Stomach (tissue), 19 donors: ENCODE measurements at places on chromosomes 5 and 9.
A peak's percentile ranks its signal among the peaks of the same experiment; 100 is the strongest.

GRCh38 chr9:90964101-90965020 lies 162.7 kb downstream of the SYK start:
- DNase-seq = peak; percentile 76

- DNase-seq = no peak
These were observed 7.9 kb upstream of the ADGRD2 start for GRCh38 chr9:124442379-124442778.

- DNase-seq = peak; percentile 40
These were observed 1.7 kb upstream of the ARRDC3 start for GRCh38 chr5:91384671-91385430.

- no peak for DNase-seq
These were observed 227.7 kb upstream of the PRR16 start for GRCh38 chr5:120236360-120236759.

GRCh38 chr5:73966451-73966850 lies 340.5 kb downstream of the ARHGEF28 start:
- DNase-seq = no peak

GRCh38 chr5:136853971-136854370 lies 488.6 kb upstream of the TRPC7 start:
- DNase-seq = no peak

DNA sequence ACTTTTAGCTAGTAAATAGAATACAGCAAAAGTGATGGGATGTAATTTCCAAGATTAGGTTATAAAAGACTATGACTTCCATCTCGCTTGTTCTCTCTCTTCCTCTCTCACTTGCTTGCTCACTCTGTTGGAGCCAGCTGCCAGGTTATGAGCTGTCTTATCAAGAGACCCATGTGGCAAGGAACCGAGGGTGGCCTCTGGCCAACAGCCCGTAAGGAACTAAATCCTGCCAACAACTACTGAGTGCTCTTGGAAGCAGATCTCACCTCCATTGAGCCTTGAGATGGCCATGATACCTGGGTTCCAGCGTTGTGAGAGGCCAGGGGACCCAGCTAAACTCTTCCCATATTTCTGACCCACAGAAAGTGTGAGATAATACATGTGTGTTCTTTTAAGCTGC lies 636.1 kb downstream of the ACTL7B start:
- DNase-seq = peak; percentile 85

DNA sequence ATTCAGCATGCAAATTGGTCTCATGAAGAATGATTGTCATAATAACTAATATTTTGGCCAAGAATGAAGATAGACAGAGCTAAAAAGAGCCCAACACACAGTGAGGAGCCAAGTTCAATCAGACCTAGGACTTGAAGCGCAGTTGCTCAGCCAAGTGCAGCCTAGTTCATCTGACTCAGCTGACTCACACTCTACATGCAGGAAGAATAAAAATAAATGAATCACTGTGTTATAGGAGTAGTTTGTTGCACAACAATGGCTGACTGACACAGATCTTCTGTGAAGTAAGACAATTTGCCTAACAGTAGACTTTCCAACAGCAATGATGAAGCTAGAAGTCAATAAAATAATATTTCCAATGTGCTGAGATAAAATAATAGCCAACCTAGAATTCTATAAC lies 261.5 kb downstream of the CEMIP2 start:
- no peak for DNase-seq

DNA sequence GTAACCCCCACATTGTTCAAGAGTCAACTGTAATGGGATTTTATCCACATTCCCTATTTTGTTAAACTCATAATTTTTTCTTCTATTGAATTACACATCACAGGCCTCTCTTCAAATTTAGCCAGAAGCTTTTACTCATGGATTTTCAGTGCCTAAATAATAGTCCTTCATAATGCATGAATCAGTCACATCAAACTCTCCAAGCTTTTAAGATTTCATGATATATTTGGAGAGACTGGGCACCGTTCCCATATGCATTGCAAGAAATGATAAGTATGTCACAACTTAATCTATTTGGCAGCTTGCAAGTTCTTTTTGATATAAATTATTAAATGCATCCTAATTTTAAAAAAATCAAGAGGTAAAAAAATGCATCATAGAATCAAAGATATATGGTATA lies 465.9 kb downstream of the DMAC1 start:
- DNase-seq = no peak

- peak; percentile 32 for DNase-seq
These were observed 85.1 kb downstream of the BRINP1 start for GRCh38 chr9:119284118-119284517.

GRCh38 chr5:171770153-171770552 lies 15.5 kb upstream of the SMIM23 start:
- no peak for DNase-seq

- DNase-seq = no peak
These were observed 31.4 kb downstream of the RXRA start for GRCh38 chr9:134357631-134358025.

DNA sequence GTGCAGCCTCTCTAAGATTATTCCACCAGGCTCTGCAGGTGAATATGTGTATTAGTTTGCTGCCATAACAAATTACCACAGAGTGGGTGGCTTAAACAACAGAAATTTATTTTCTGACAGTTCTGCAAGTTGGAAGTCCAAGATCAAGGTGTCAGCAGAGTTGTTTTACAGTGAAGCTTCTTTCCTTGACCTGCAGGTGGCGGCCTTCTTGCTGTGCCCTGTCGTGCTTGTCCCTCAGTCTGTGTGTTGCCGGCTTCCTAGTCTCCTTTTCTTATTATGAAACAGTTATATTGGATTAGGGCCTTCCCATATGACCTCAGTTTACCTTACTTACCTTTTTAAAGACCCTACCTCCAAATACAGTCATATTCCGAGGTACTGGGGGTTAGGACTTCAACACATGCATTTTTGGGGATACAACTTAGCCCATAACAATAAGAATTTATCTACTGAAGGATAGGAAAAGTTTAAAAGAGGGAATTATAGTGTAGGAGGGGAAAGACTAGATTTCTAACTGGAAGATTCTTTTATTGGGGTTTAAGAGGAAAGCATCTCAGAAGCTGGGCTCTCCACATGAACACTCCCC lies 97.4 kb downstream of the OSTF1 start:
- DNase-seq = peak; percentile 51

- DNase-seq = no peak
These were observed 29.9 kb downstream of the SLC6A18 start for GRCh38 chr5:1255081-1255561.

- no peak for DNase-seq
These were observed 123.0 kb upstream of the SLC27A6 start for GRCh38 chr5:128842241-128842640.

GRCh38 chr9:129569502-129570449 lies 51.1 kb downstream of the C9orf50 start:
- peak; percentile 37 for DNase-seq

GRCh38 chr5:57696825-57697570 lies 214.4 kb upstream of the ACTBL2 start:
- no peak for DNase-seq

GRCh38 chr9:134590240-134591081 lies 51.1 kb upstream of the COL5A1 start:
- no peak for DNase-seq

DNA sequence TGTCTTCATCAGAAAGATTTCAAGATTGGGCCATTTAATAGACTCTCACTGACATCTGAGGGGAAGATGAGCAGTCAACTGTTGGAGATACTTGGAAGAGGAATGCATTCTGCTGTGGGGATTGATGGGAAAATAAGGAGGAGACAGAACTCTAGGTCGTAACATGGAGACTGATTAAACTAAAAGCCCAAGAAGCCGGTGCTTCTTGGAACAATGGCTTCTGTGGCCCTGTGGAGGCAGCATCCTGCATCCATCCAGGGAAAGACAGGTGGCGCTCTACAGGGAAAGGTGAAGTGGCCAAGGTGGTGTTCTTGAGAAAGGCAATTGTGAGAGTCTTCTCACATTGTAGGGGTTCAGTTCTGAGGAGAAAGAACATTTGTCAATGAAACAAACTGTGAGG lies 31.3 kb downstream of the ZFAND5 start:
- no peak for DNase-seq

DNA sequence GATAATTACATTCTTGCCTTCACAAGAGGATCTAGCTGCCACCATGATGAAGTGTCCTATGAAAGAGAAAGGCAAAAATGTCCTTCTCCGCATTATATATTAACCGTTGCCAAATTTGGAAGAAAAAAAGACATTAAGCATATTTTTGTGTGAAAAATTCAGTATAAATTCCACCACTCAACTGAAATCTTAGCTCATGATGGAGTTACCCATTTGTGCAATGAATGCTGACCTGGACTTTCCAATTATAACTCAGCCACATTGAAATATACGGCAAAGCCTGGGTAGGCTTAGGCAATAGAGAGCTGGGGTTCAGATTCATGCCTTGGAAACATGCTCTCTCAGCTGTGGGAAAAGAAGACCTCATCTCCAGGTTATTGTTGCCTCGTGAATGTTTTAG lies 71.3 kb upstream of the VCAN start:
- DNase-seq = no peak

DNA sequence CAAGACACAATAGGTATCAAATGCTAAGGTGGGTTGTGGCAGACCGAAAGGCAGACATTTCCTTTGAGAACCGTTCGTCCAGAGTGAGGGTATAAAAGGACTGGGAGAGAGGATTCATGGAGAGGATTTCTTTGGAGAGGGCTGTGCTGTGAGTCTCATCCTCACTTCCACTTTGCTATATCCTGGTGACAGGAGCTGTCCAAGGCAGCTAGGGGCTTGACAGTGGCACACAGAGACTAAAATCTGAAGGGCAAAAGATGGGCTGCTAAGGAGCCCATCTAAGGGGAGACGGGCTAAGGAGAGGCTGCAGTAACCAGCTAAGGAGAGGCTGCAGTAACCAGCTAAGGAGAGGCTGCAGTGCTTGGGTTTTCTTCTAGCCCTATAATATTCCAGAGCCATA lies 214.0 kb upstream of the ADRA1B start:
- no peak for DNase-seq

DNA sequence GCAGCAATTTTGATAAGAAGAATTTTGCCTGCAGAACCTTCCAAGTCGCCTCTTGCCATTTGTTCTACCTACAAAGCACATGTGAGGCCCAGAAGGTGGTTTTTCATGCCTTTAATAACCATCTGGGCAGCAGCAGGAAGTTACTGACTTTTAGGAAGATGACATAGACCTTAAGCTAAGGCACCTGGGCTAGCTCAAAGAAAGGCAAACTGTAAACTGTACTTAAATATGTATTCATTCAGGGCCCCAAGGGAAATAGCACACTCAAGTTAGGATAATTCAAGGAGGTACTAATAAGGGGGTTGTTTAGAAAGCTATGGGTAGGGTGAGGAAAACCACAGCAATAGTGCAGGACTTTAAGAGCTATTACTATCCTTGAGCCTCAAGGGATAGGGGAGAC lies 57.3 kb upstream of the HSPB3 start:
- no peak for DNase-seq

DNA sequence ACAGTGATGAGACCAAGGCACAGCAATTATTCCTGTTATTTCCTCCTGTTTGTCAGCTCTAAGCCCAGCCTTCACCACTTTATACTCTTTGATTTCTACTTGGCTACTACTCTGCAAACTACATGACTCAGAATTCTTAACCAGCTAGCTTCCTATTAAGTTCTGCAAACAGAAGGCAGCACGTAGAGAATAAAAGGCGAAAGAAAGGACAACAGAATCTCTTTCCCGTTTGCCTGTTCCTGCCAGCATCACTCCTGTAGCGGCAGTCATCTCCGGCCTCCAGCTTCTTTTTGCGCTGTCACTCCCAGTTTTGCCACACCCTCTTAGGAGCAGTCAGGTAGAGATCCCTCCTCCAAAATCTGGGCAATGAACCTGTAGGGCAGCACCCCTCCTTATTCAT lies 29.9 kb downstream of the DPYSL3 start:
- DNase-seq = peak; percentile 24

- DNase-seq = no peak
These were observed 159.0 kb downstream of the PJA2 start for GRCh38 chr5:109250533-109251329.

- no peak for DNase-seq
These were observed 26.8 kb upstream of the IER5L start for GRCh38 chr9:129204840-129205239.

GRCh38 chr5:137486707-137487106 lies 12.4 kb downstream of the SPOCK1 start:
- no peak for DNase-seq

DNA sequence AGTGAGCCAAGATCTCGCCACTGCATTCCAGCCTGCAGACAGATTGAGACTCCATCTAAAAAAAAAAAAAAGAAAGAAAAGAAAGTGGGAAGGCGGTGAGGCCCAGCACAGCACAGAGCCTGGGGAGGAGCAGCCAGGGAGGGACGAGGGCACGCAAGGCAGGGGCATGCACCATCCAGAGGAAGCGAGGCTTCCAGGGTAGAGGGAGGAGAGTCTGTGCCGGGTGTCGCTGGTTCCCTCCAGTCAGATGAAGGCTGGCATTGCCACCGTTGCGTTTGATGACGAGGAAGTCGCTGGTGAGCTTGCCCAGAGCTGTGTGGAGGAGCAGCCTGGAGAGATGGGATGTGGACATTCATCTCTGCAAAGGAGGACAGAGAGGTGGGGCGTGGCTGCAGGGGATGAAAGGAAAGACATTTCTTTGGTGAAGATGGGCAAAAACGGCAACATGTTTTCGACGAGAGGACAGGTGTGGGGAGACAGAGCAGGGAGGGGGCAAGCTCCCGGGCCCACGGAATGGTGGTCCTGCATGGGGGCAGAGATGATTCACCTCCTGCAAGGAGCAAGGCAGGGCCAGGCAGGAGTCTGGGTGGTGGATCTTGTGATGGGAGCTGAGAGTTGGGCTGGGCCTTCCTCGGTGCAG lies 18.6 kb upstream of the OLFM1 start:
- no peak for DNase-seq

DNA sequence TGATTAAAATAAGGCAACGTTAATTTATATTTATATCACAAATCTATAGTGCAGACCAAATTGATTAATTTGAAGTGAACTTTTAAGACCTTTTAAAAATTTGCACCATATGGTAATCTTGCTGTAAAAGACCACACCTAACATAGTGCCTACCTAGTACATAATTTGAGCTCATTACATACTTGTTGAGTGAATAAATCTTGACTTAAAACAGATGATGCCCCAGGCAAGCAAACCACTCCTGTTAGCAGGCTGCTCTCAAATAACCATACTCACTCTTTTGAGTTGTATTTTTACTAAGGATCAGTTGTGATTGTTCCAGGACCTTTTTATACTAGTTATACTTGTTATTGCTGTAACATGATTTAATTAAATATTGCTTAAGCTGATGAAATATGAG lies 27.2 kb downstream of the CMYA5 start:
- no peak for DNase-seq

DNA sequence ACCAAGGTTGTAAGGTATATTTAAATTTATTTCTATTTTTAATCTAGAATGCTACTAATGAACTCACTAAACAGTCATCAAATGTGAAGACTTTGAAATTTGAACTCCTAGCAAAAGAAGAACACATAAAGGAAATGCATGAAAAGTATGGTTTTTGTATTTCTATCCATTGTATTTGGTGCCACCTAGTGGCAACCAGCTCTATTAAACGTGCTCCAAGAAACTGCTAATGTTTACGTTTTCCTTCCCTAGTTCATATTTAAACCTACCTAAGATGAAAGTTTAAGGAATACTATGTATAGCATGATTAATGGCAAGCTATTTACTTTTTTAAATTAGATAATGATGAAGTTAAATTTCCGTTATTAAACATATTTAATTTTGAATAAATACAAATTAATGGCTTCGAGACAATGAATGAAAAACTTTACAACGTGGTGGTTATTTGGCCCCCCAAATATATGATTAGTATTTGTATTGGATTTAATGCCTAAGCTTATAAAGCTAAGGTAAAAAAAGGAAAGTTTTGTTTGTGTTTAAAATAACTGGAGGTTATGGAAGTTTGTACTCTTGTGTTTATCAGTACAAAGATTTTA lies 115.9 kb upstream of the SH3GL2 start:
- peak; percentile 84 for DNase-seq

GRCh38 chr9:135847833-135848232 lies 59.5 kb downstream of the CAMSAP1 start:
- DNase-seq = no peak
